ENCODE measurements at places on chromosomes 7 and 10. TPM values are rescaled to one million over a fixed set of nuclear protein-coding genes. Genes with fewer than 3 reads are reported as not detected.

GRCh38 chr7:34034728-34035127 is 129.4 kb downstream of the BMPER start:
- DNase-seq, result no peak

DNA sequence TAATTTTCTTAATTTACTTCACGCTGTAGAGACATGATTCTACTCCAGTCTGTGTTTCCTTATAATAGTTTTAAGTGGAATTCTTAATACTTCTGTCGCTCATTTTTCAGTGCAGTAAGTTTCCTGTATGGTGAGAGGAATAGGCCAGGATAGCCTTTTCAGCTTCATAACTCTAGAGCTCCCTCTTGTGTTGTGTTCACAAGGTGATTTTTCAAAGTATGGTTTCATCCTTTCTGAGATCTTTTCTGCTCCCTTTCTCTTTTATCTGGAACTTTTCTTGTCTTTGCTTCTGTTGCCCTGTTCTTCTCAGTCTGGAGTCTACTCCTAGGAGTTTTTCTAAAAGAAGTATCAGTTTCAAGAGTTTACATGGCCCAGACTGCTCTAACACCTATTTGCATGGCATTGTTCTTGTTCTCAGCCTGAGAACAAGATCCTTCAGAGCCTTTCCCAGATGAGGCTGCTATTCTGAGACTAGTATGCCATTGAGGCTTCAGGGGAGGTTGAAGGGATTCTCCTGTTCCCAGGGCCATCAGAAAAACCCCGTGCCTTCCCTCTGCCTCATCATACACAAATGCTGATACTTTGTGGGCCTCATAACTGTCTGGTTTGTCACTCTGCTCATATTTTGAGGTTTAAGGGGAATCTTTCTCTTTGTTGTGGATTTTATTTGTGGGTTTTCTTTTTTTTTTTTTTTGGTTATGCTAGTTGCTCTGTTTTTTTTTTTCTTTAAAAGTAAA is 21.8 kb downstream of the NET1 start:
- DNase-seq, result no peak

The NPC1L1 gene
- 0.06 TPM for total RNA-seq

The NEUROD6 gene
- total RNA-seq, result not detected

The HYAL4 gene
- total RNA-seq, result not detected

DNA sequence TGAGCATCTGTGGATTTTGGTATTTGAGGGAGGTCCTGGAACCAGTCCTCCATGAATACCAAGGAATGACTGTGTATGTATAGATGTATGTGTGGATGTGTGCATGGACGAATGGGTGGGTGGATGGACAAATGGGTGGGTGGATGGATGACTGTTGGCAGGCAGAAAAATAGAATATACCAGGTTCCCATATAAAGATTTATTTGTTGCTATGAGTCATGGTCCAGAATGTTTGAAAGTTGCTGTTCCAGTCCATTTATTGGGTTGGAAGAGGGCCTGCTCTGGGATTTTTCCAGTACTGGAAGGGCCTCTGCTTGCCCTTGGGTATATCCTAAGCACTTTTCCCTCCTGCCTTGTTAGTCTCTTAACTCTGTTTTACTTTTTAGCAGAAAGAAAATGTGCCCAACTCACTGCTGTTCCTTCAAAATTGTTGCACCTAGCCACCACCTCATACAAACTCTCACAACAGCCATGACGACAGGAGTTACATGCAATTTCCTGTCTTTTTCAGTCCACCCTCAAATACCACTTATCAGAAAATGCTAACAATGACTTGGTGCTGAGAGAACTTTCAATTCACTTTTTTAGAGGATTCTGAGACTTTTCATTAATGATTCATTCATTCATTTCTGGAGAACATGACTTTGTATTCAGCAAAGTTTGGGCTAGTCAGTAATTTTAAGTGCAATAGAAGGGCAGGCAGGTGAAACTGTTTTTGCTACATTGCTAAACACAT is 108.1 kb downstream of the EEPD1 start:
- DNase-seq, result no peak

The SAP25 gene
- total RNA-seq, result 8.3 TPM

DNA sequence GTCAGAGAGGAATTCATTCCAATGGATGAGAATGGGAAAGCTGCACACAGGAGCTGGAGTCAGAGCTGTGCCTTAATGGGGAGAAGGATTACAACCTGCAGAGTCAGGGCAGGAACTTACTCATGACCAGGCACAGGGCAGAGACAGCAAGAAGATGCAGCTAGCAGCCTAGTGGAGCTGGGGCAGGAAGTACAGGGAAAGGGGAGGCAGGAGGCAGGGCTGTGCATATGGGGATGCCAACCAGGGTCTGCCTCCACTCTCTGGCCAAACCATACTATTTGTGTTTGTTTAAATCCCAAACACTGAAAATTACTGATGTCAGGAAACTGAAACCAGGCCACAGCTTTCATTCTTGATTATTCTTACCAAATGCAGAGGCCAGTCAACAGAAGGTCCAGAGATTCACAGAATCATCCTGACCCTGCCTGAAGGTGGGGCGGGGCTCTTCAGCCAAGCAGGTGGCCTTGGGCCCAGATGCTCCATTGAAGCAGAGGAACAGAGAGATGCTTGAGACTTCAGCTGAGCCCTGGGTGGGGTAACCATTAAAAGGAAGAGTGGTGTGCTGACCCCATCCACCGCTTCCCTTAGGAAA is 461.9 kb downstream of the KCNMA1 start:
- no peak for DNase-seq

DNA sequence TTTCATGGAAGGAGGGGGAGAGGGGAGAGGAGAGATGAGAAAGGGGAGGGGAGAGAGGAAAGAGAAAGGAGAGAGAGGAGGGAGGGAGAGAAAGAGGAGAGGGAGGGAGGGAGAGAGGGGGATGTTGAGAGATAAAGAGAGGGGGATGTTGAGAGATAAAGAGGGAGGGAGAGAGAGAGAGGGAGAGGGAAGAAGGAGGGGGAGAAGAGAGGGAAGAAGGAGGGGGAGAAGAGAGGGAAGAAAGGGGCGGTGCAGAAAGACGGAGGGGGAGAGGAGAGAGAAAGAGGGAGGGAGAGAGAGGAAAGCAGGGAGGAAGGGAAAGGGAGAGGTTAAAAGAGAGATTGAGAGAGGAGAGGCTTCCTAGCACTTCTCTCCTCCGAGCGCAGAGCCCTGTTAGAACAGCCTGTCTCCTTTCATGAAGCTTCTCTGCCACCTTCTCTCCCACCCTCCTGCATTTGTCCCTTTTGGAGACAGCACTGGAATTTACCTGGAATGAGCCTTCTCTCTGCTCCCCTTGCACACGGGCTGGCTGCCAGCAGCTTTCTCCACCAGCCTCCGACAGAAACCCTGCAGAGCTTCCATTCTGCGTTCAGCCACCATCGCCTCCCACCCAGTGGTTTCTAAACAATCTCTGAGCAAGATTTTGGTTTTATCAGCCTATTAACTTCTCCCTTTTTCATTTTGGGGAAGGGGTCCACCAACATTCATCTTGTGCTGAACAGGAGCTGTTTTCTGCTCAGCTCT is 74.0 kb upstream of the CARD11 start:
- no peak for DNase-seq

- no peak for DNase-seq
Measured at GRCh38 chr10:60096761-60097513, 190.6 kb upstream of the CCDC6 start.

The CDNF gene
- total RNA-seq, result 0.71 TPM
